Gastrocnemius medialis (tissue), 4 donors: ENCODE measurements at places on chromosomes 6 and 20.

- DNase-seq: no peak
Measured at GRCh38 chr20:6566821-6567220, 200.7 kb upstream of the BMP2 start.

- no peak for DNase-seq
Measured at GRCh38 chr6:30951907-30952469, 11.2 kb downstream of the MUCL3 start.

- DNase-seq: no peak
Measured at GRCh38 chr6:90364286-90364685, 67.6 kb upstream of the BACH2 start.

DNA sequence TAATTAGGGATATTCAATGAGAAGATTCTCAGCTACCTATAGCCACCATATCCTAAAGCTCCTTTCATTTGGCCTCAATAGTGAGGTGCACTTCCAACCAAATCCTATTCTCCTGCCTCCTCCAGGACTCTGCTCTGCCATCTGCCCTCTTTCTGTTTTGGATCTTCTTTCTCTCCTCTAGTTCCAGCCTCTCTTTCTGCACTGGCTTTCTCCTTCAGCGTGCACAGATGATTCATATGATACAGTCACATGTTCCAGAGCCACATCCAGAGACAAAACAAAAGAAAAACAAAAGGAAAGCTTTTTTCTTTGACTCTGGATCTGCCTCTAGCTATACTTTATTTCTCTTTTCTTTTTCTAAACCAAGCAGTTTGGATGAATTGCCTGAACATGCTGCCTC lies 531.9 kb upstream of the MAN1A1 start:
- no peak for DNase-seq

GRCh38 chr6:111306104-111306888 lies 176.7 kb downstream of the REV3L start:
- no peak for DNase-seq
